ENCODE measurements at places on chromosomes 11 and 22. TPM values are rescaled to one million over a fixed set of nuclear protein-coding genes. Genes with fewer than 3 reads are reported as not detected.

PRG3 gene
- not detected for total RNA-seq

RBMXL2 gene
- not detected for total RNA-seq

OR51E2 gene
- total RNA-seq = not detected

MYRF gene
- total RNA-seq = 2.6 TPM

GRAMD1B gene
- 9.9 TPM for total RNA-seq

VWCE gene
- total RNA-seq = 0.58 TPM

Measured in myometrial cell (primary cell).